Ovary (tissue), 10 donors: ENCODE measurements at places on chromosomes 6 and 20.

DNA sequence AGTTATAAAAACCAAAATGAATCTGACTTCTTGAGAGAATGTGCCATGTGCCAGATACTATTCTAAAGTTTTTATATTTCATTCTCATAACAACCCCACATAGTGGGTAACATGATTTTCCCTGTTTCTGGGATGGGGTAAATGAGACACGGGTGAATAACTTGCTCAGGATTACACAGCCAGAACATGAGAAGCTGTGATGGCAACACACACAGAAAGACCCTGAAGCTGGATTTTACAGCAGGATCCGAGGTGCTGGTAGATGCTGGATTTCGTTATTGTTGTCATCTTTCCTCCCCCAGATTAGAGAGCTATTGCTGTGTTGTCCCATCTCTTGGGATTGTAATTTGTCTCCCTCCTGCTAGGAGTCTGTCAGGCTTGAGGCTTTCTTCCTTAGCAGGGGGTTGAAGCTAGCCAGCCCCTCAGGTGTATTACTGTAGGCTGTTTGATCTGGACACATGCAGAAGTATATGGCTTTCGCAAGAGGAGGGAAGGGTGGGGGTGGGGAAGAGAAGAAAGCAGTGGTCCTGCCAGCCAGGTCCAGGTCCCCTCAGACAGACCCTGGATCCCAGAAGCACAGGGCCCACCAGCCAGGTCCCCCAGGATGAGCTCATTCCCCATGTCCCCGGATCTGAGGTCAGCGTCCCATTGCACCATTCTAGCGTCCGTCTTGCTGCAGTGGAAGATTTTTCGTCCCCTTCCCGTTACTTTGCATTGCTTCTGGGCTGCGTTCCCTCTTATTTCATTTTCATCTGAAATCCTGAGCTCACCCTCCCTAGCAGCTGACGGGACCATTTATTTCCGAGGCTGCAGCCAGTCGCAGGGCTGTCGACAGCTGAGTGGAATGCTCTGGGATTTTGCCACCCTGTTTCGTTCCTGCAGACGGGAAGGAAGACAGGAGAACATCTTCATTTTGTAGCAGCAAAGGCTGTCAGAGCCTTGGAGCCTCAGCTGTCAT, 7.3 kb upstream of the KCNG1 start:
- DNase-seq: no peak

DNA sequence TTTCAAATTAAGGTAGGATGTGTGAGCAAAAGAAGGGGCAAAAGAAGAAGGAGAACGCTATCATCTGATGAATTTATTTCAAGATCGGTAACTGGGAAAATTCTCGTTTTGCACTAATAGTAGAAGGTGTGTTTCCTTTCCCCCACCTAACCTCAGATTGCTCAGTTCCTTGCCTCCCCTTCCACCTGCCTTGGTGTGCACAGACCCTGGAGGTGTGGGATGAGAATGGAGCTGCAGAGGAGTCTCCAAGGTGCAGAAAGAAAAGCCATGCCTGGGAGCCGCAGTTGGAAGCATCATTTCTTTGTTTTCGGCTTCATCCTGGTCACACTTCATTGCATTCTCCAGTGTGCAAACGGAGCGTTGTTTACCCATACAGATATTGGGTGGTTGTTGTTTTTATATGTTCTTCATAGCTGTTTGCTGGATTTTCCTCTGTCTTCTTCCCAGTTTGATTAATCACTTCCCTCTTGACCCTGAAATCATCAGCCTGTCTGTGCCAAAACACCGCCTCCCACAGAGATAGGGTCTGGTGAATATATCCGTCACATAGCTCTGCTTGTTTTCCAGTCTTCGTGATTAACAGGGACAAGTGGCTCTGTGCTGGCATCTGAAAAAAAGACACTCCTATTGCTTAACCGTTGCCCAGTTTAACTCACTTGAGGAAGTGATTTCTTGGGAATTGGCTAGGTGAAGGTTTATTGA, 40.2 kb upstream of the NEDD9 start:
- DNase-seq: no peak

DNA sequence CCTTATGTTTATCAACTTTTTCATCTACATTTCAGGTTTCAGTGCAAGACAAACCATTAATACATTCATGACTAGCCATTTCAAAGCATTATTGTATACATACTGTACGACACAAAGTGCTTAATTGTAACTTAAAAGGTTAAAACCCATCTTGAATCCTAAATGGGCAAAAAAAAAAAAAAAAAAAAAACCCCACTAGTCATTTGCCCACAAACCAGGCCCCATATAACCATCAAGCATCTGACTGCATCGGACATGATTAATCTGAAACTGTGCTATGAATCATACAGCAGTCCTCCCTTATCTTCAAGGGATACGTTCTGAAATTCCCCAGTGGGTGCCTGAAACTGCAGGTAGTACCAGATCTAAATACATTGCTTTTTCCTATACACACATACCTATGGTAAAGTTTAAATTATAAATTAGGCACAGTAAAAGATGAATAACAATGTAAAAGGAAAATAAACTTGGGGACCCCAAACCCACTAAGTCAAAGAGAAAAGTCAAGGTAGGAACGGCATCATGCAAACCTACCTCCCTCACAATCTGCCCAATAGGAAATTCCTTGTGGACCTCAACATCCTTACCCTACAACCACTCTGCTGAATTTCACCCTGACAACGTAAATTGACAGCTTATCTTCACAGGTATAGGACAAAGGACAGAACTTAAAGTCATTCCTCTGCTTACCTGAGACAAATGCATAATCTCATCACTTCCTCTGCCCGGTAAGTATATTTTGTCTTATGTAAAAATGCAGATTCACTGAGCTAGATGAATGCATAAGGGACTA, 14.3 kb downstream of the B4GALT5 start:
- no peak for DNase-seq

- no peak for DNase-seq
These were observed 51.2 kb downstream of the TP53INP2 start for GRCh38 chr20:34755367-34755766.
